ENCODE measurements at places on chromosomes 6 and 20.

DNA sequence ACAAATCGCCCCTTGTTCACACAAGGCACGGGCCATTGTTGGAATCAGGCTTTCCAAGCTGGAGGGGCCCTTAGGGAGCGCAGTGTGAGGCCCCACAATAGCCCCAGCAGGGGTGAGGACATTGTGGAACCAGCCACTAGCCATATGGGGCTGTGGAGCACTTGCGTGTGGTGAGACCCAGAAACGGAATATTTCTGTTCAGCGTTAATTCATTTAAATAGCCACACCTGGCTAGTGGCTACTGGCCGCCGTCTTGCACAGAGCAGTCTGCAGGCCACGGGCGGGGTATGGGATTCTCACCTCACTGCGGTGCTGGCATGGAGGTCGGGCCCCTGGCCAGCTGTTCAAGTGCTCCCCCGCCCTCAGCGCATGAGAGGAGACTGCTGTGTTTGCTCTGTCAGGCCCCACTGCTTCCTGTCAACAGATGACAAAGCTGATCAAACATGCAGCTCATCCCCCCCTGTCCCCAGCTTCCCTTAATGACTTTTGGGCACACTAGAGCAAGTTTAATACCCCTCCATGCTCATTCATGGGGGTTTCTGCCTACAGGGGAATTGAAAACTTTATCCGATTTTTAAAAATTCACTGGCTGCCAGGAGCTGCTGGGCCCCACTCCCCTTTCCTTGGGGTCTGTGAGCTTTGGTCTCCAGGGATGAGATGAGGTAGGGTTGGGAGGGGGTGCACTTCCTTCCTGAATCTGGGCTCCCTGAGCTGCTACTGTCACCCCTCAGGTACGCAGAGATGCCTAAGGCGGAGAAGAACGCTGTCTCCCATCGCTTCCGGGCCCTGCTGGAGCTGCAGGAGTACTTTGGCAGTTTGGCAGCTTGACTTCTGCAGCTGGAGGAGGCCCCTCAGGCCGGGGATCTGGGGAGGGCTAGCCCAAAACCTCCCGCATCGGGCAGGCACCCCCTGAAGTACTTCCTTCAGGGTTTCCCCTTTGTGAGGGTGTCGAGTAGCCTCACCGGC lies 13.6 kb downstream of the ITPA start:
- DNase-seq = no peak

DNA sequence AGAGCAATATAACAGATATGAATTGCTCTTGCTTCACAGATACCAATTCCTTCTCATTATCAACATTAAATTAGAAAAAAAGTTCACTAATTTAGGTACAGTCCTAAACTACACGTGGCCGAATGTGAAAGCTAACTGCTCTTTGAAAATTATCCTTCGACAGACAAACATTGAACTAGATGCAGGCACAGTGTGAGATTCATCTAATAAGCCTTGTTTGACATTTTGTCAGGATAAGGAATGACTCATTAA lies 1.1 kb downstream of the FAM184A start:
- DNase-seq = no peak

- peak; percentile 60 for DNase-seq
Measured at GRCh38 chr6:18260448-18261106, 3.8 kb downstream of the DEK start.

- DNase-seq = no peak
Measured at GRCh38 chr20:20173254-20173653, 120.9 kb downstream of the CFAP61 start.

- DNase-seq = peak; percentile 12
Measured at GRCh38 chr6:69883551-69883950, 17.2 kb downstream of the COL19A1 start.

DNA sequence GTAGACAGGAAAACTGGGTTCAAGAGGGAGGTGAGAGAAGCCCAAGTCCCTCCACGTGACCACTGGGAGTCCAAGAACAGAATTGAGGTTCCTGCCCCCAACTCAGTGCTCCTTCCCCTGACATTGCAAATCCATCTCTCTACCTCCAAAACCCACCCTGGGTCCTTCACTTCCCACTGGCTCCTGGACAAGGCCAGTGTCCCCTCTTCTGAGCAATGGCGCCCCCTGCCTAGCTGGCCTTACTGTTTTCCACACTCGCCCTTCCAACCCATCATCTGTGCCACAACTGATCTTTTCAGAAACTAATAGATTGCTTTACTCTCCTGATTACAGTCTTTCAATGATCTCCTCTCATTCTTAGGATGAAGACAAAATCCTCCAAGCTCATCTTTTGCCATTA lies 200.3 kb downstream of the ANKRD60 start:
- DNase-seq = no peak

- DNase-seq = no peak
Measured at GRCh38 chr20:53412577-53413185, 181.0 kb downstream of the ZNF217 start.

DNA sequence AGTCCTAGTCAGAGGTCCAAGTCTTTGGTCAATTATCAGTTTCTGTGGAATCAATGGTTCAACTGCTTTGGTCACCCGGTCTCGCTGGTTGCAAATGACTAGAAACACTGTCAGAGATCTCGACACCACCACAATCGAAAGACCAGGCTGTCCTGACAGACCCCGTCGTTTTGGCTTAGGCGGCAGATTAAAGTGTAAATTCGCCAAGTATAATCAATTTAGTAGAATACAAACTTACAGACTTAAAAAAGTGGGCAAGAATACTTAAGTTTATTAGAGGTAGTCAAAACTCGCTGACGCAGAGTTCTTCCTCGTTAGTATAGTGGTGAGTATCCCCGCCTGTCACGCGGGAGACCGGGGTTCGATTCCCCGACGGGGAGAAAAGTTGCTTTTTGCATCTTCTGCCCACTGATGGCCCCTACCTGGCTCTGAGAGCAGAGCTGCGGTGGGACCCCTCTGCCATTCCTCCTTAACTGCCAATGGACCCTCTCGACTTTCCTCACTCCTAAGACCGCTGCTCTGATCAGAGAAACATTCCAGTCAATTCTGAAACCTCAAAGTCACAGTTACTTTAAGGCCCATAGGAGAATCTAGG lies 30.6 kb upstream of the ZNF184 start:
- DNase-seq = peak; percentile 79

GRCh38 chr6:56050530-56051201 lies 175.3 kb upstream of the BMP5 start:
- no peak for DNase-seq

GRCh38 chr6:21598674-21599023 lies 5.1 kb downstream of the SOX4 start:
- DNase-seq = peak; percentile 18

DNA sequence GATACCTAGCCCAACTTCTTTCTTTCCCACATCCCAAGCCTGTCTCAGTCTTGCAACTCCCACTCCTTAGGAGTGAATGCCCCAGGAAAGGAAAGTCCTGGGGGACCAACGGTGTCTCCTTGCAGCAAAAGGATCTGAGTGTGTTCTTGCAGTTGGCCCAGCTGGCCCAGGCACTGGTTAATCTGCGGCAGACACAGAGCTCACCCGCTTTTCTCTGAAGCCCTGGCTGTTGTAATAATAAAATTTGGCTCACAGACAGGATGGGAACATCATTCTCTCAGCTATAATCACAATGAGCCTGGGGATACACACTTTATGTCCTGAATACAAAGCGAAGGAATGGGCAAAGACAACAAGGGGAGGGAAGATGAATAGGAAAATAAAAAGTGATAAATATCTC lies 287.0 kb upstream of the PRND start:
- DNase-seq = peak; percentile 46

- no peak for DNase-seq
Measured at GRCh38 chr20:47305667-47306066, 50.8 kb downstream of the ZMYND8 start.

DNA sequence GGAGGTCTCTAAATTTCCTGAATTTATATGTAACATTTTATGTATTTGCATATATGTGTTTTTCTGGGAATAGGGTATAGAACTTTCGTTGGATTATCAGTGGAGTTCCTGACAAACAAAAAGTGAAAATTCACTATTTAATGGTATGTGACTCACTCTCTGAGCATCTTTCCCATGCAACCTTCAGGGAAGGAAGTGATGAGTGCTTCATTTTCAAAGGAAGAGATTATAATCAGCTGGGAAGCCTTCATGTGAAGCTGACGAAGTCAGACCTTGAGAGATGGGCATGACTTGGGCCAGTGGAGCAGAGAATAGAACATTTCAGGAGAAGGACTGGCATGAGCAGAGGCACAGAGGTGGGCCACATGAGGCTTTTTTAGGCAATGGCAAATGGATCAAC lies 72.7 kb downstream of the FAXC start:
- DNase-seq = no peak

DNA sequence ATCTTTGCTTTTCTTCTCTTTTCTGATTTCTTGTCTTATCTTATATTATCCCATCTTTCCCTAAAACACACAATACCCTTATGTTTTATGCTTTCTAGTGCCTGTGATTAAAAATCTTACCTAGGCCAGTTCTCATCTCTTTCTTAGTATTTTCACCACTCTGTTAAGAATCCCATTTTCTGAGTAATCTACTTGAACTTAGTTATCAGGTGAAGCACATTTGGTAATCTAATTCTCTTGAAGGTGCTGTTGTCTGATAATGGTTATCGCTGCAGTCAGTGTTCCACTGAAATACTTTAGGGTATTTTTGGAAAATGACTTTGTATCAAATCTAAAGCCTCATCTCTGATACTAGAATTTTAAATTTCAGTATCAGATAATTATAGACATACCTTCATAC lies 192.5 kb upstream of the MAN1A1 start:
- DNase-seq = no peak

DNA sequence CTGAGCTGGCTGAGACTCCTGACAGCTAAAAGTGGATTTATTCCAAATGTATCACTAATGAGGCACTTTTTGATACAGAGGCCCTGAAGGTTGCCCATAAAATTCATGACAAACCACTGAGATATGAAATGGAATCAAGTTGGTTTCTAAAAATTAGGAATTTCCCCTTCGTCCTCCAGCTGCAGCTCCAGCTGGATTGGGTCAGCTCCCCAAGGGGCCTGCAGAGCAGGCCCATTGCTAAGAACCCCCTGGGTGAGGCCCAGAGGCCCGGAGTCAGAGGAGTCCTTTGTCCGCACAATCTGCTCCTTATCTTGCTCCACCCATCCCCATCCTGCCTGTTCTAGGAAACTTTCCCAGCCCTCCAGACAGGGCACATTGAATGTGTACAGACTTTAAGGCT lies 163.5 kb upstream of the TOP1 start:
- no peak for DNase-seq

- peak; percentile 47 for DNase-seq
Measured at GRCh38 chr6:2426561-2427340, 181.3 kb upstream of the GMDS start.

- DNase-seq = no peak
Measured at GRCh38 chr20:38326309-38326708, 20.0 kb upstream of the LBP start.

GRCh38 chr6:133136177-133136880 lies 104.8 kb upstream of the EYA4 start:
- no peak for DNase-seq

DNA sequence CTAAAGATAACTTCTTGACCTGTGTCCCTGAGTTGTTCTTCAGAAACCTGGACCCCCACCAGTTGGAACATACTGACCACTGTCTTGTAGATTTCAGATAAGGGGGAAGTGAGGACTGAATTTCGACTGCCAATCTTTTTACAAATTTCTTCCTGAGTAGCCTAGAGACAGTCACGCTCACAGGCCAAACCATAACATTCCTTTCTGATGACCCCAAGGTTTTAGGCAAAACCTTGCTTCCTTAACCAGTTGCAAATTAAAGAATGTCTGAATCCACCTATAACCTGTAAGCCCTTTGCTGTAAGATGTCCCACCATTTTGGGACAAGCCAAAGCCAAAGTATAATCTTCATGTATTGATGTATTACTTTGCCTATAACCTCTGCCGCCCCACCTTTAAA lies 306.9 kb downstream of the LRFN2 start:
- DNase-seq = no peak

- peak; percentile 5 for DNase-seq
Measured at GRCh38 chr6:119077643-119078375, 655 bp downstream of the FAM184A start.

DNA sequence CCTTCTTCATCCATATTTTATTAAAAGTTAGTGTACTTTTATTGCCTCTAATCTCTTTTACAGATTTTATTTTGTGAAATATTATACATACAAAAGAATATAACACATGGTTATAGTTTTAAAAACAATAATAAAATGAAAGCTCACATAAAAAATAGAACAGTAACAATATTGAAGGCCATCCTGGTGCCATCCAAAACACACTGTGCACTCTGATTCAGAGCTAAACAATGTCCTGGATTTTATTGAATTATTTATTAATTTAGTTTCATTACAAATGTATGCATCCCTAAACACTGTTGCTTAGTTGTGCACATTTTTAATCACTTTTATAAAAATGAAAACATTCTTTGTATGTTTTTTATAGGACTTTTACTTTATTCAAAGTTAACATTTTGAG lies 32.9 kb downstream of the RNF217 start:
- DNase-seq = no peak

DNA sequence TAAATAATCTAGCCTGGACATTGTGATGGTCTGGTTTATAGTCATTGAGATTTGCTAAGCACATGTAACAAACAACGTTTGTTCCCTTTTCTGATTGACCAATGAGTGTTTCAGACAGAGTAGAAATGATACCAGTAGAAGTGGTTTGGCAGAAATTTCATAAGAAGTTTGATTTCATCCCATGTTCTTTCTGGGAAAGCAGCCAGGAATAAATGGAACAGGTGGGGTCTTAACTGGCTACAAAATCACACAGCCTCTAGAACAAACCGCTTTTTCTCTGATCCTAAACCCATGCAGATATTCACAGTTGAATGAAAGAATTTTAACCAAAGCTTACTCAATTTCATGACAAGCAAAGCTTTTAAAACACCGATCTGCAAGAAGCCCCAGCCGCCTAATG lies 227.5 kb downstream of the UST start:
- DNase-seq = no peak

GRCh38 chr20:63261795-63262528 lies 7.7 kb upstream of the NKAIN4 start:
- DNase-seq = no peak

DNA sequence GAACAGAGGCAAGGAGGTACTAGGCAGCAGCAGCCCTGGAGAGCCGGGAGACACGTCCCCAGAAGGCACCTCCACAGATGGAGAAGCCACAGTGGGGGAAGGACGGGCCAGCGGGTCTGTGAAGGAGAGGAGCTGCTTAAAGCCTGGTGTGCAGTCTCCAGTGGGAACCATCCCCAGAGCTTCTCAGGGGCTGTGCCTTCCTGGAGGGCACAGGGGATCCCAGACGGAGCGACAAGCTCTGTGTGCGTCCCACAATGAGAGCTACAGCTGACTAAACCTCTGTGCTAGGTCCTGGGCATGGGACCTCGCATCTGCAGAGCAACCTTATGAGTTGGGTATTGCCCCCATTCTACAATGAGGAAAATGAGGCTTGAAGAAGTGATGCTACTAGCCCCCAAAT lies 50.7 kb downstream of the EZR start:
- no peak for DNase-seq

DNA sequence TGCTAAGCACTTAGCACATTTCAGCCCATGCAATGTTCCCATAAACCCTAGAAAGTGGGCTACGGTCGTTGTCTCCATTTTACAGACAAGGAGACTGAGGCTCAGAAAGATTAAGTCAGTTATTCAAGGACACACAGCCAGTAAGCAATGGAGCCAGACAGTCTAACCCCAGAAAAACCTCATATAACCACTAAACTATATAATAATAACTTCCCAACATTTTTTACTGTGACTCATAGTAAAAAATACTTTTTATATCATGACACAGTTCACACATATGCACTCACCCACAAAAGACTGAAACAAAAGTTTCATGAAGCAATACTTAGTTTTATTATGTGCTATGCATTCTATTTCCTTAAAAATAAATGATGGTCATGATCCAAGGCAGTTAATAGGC lies 66.2 kb upstream of the EYA2 start:
- peak; percentile 77 for DNase-seq

GRCh38 chr6:81531869-81532561 lies 220.5 kb downstream of the TENT5A start:
- peak; percentile 25 for DNase-seq

Measured in adipocyte (in vitro differentiated cells).